ENCODE measurements at places on chromosomes 2 and 18.

GRCh38 chr2:11508279-11508678 is 25.6 kb upstream of the GREB1 start:
- DNase-seq: no peak

DNA sequence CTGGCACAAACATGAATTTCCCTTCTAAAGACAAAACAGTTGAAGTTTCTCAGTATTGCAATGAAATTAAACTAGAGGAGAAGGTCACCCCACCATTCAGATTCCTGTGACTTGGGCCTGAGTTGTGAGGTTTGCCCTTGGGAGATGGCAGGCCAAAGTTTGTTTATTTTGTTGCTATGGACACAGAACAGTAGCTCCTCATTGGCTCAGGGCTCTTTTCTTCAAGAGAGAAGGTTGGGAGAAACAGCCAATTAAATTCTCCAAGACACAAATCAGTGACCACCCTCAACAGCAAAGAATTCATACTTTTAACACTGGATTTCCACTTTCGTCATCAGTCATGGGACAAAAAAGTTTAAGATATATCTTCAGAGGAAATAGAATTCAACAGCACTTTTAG is at the start of gene FLACC1:
FLACC1 (minus strand) TSS at position 125 of the 400 bp plus-strand sequence. CDS start 5,941 bp downstream, outside the sequence.
- DNase-seq: peak; percentile 79

DNA sequence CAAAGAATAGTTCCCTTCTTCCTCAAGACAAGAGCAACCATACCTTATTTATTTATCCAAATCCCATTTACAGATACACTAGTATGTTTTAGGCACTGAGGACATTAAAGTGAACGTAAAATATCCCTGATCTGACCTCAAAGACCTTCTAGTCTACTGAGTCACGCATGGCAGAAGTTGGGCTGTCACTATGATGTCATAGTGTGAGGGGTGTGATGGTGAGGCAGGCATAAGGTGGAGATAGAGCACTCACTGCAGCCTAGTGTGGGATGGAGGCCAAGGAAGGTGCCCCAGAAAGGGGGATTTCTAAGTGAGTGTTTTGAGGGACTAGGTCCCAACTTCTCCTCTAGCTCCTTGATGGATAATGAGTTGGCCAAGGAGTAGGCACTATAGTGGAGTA is 249.5 kb upstream of the SKOR2 start:
- no peak for DNase-seq

GRCh38 chr2:61538920-61539520 is 864 bp upstream of the XPO1 start:
- DNase-seq: peak; percentile 38

DNA sequence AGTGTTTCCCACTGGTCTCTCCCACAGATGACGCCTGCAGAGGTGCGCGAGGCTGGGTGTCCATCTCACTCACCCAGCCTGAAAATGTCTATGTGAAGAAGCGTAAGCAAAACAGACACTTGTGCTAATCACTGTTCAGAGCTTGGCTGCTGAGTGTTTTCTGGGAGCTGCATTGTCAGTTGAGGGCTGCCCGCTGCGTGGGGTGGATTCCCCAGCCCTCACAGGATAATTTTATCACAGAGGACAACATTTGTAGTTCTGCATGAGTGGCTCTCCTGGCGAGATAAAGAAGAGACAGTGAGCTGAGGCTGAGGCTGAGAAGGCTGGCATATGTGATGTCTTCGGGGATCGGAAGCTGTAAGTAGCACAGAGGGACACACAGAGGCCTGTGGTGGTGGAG is 16.2 kb upstream of the CAPN13 start:
- no peak for DNase-seq

DNA sequence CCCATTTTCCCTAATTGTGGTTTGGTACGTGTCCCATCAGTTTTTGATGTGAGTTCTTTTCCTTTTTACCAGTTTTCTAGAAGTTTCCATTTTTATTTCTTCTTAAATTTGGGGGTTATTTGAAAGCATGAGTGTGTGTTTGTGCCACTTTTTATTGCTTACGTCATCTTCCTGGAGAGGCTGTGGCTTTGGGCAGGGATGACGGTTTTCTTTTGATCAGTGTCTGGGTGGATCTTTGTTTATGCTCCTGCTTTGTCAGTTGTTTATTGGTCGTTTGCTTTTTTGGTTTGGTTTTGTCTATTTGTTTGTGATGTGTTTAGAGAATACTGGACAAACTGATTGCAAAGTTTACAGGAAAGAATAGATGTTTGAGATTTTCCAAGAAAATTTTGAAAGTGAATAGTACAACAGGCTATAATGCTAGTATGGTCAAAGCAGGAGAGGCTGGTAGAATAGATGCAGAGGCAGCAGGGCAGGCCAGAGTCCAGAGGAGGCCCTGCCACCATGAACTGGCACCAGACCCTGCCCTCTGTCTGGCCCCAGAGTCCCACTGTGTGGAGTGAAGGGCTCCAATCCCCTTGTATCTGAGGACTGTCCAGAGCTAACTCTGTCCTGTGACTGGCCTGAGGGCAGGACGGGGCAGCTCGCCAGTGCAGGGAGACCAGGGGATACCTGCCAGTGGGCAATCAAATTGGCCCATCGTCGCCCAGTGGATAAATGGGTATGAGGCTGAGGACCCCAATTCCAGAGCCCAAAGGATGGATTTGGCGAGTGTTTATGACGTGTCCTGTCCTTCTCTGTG is 23.4 kb upstream of the SNED1 start:
- DNase-seq: no peak

DNA sequence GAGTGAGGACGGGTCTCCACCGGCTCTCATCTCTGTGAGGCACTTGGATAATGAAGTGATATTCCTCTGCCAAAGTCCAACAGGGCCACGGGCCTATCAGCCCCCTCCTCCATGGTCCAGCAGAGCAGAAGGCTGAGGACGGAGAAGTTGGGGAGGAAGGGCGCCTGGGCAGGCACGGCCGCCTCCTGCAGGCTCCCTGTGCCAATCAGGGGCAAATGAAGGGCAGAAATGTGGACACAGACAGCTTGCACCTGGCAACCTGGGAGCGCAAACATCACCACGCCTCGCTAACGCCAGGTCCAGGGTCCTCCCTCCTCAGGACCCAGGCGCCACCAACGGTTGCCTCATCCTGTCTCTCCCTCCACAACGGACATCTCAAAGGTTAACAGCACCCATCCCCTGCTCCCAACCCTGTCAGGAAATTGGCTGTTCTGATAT is 24.3 kb downstream of the SMAD7 start:
- no peak for DNase-seq

Data from renal cortex interstitium (tissue), 15 donors.